Tibial nerve (tissue), 4 donors: ENCODE measurements at places on chromosomes 5 and 9.
A peak's percentile ranks its signal among the peaks of the same experiment; 100 is the strongest.

DNA sequence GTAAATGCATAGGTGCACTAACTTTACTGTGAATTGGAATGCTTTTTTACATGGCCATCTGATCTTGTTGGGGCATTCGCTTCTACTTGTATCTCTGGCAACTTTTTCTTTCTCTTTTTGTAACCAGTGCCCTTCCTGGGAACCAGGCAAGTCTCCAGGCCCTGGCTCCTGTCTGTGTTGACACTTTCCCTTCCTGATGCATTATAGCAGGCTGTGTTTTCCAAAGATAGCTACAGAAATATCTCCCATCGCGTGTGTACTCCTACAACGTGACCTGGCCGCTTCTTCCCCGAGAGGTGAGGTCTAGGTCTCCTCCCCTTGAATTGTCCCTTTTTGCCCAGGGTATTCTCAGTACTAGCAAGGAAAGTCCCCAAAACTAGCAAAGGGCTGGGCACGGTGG lies 81.1 kb upstream of the SPIN1 start:
- H3K4me1 ChIP-seq, result no peaks in the 10 kb centered on the region
- DNase-seq, result no peak
- H3K27me3 ChIP-seq, result no peaks in the 10 kb centered on the region
- H3K4me3 ChIP-seq, result no peak overlapping the region
- H3K27ac ChIP-seq, result no peak overlapping the region

DNA sequence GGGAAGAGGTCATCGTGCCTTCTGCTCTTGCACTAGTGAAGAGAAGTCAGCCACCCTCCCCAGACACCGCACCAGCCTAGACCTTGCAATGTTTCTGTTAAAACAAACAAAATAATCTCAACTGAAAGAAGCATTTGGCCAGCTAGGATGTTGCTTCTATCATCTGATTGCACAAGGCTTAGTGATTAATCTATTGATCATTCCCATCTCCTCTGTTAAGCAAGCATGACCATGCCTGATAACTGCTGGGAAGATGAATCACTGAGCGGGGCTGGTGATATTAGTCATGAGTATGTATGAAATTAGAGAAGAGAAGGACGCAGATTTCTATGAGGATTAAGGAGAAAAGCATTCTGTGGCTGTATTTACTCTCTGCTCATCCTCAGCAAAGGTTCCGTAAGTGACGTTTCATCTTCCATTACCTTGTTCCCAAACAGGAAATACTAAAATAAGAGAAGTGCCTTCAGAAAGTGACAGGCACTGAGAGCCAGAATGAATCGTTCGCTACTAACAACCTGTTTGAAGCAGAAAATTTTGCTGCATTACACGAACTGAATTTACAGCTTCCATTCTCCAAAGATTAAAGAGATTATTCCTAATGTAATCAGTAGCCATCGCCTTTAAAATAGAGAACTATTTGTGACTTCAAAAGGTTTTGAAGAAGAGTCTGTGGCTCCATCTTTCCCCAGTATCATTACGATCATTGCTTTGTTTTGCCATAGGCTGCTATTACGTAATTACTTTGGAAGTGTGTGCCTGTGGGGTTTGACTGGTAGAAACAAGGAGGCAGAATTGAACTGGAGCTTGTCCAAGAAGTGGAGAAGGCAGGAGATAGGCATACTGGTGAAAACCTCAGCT lies 219.1 kb downstream of the MED10 start:
- no peaks in the 10 kb centered on the region for H3K4me1 ChIP-seq
- H3K4me3 ChIP-seq, result no peak overlapping the region
- DNase-seq, result no peak
- H3K27ac ChIP-seq, result no peak overlapping the region

DNA sequence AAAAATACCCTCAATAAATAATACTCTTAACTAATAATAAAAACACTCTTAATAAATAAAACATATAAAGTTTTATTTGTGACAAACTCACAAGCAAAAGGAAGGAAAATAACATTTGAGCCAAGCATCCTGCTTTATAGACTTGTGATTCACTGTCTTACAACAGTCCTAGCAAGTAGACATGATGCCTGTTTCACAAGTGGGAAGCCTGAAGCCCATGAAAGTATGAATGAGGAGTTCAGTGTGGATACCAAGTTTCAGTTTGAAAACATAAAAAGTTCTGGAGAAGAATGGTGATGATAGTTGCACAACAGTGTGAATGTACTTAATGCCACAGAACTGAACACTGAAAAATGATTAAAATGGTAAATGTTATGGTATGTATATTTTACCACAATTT lies 10.9 kb downstream of the HABP4 start:
- DNase-seq, result no peak
- no peak overlapping the region for H3K4me3 ChIP-seq
- no peaks in the 10 kb centered on the region for H3K4me1 ChIP-seq
- no peaks in the 10 kb centered on the region for H3K27me3 ChIP-seq

DNA sequence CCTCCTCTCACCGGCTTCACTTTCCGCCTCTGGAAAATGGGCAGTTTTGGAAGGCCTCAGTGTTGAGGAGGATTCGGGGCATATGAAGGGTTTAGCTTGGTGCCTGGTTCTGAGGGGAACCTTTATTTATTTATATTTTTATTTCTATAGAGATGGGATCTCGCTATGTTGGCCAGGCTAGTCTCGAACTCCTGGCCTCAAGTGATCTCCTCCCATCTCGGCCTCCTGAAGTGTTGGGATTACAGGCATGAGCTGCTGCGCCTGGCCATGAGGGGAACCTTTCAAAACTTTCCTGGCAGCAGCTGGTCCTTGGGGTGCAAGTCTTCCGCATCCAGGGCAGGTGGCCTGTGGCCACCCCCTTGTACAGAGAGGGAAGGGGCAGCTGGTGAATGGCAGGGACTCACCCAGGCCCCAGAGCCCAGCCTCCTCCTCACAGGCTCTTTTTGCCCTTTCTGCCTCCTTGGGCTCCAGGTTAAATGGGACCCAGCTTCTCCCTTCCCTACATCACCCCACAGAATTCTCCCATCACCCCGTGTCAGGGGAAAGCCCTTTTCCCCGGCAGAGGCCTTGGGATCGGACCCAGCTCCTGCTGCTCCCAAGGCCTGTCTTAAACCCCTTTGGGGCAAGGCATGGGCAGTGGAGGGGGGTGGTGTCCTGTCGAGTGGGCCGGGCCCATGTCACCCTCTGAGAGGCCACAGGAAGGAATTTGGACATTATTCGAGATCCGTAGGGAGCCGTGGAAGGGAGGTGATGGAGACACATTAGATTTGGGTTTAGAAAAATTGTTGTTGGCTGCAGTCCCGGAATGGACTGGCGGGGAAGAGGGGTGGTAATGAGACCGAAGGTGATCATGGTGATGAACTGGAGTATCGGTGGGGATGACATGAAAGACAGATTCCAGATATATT lies 5.9 kb downstream of the NCS1 start:
- H3K4me1 ChIP-seq, result no peaks in the 10 kb centered on the region
- H3K27me3 ChIP-seq, result no peaks in the 10 kb centered on the region
- no peak for DNase-seq
- H3K4me3 ChIP-seq, result no peak overlapping the region
- no peaks in the 10 kb centered on the region for H3K36me3 ChIP-seq
- H3K27ac ChIP-seq, result no peak overlapping the region

- H3K4me1 ChIP-seq, result no peaks in the 10 kb centered on the region
- H3K4me3 ChIP-seq, result no peak overlapping the region
- H3K36me3 ChIP-seq, result no peaks in the 10 kb centered on the region
- H3K27ac ChIP-seq, result no peak overlapping the region
- H3K27me3 ChIP-seq, result no peaks in the 10 kb centered on the region
These were observed 152.8 kb upstream of the DAP start for GRCh38 chr5:10913841-10914240.

DNA sequence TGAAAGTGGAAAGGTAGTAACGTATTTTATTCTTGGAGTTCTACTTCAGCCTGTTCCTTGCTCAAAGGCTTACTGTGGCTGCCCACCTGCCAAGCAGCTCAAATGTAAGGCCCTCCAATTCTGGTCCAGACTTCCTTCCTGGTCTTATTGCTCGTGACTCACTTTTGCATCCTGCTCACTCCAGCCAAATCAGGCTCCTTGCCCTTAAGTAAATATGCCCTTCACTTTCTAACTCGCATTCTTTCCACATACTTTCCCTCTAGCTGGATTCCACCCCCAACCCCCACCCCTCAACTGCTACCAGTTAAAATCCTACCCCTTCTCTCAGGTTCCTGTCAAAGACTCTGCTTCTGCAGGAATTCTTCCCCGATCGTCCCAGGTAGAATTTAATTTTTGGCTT lies 96.6 kb downstream of the GALNT10 start:
- peaks cover 46% of the 10 kb centered on the region for H3K4me1 ChIP-seq
- no peaks in the 10 kb centered on the region for H3K36me3 ChIP-seq
- H3K27ac ChIP-seq, result peak overlapping the region; percentile 48
- no peak for DNase-seq
- no peaks in the 10 kb centered on the region for H3K27me3 ChIP-seq

DNA sequence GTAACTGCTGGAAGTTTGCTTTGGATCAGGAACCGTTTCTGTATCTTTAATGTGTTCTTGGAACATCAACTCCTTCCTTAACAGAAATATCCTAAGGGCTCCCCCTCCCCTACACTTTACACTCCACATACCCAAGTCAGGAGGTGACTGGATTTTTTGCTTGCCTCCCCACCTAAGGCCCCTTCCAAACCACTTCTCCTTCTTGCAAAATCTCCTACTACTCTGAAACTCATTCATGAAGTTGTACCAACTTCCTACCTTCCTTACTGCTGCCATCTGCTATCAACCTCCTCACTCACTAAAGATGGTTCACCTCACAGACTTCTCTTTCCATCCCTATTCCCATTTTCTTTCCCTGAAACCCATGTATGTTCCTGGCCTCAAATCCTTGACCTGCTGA lies 16.1 kb downstream of the TXN start:
- no peak overlapping the region for H3K4me3 ChIP-seq
- no peak overlapping the region for H3K27ac ChIP-seq
- DNase-seq, result no peak
- H3K36me3 ChIP-seq, result no peaks in the 10 kb centered on the region
- no peaks in the 10 kb centered on the region for H3K4me1 ChIP-seq

GRCh38 chr5:135905144-135905543 lies 9.5 kb upstream of the IL9 start:
- H3K27me3 ChIP-seq, result peaks cover 26% of the 10 kb centered on the region
- no peak overlapping the region for H3K4me3 ChIP-seq
- no peaks in the 10 kb centered on the region for H3K4me1 ChIP-seq
